ENCODE measurements at places on chromosomes 3 and 15.

DNA sequence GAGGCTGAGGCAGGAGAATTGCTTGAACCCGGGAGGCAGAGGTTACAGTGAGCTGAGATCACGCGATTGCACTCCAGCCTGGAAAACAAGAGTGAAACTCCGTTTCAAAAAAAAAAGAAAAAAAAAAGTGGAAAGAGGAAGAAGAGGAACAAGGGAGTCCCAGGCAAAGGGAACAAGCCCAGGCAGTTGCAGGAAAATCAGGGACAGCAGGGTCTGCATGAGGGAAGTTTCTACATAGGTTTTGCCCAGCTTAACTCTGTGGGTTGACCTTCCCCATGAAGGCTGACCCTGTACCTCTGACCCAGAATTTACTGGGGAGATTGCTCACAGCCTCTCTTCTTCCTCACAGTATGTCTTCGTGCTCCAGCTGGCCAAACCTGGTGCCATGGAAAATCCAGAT is 12.3 kb downstream of the RBP1 start:
- no peak for DNase-seq

GRCh38 chr3:78644847-78645246 is 1123.0 kb downstream of the ROBO1 start:
- no peak for DNase-seq

DNA sequence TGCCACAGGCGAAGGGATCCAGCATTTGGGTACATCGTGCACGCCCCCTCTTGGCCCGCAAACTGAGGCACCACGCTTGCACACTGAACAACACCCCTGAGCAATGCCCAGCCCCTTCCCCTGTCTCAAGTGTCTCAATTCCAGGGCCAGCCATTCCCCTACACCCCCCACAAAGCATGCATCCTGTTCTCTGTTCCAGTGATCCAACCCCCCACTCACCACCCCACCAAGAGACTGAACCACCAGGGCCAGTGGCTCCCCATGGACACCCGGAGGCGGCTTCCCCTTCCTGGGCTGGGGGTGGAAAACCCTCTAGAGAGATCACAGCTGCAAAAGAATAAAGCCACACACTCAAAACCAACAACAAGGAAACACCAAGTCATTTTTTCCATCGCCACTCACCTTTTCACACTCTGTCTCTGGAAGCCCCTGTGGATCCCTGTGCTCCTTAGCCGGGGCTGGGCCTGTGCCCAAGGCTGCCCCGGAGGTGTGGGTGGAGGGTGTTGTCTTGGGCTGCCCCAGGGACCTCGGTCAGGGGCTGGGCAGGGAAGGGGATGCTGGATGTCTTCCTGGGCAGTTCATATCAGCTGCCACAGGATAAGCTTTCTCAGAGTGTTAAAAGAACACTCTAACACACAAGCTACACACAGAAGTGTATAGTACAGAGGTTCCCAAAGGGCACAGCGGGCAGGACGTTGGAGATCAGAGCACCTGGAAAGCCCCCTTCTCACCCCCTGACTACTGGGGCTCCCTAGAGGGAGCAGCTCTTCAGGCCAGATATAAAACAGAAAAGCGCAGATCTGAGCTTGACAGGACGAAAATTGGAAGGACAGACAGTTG is 92.5 kb downstream of the CHSY1 start:
- no peak for DNase-seq

DNA sequence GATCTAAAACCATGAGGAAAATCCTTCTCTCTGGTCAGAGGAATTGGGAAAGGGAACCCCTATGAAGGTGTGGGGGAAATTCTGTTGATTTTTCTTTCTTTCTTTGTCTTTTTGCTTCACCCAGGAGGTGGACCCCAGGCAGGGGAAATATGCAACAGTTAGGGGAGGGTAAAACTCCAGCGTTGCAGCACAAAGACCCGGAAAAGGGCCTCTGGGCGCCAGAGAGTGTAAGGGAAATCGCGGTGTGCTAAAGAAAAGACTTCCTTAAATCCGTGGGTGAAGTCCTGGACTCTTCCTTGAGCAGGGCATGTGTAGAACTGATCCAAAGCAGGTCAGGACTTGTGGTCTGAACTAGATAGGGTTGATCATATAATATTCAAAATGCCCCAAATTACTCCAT is 11.1 kb upstream of the TBC1D21 start:
- DNase-seq, result no peak

GRCh38 chr3:145807990-145808389 is 353.0 kb downstream of the PLOD2 start:
- DNase-seq, result peak; percentile 55

GRCh38 chr15:96524676-96525417 is 194.3 kb downstream of the NR2F2 start:
- DNase-seq, result no peak

GRCh38 chr3:124685481-124685880 is 44.8 kb upstream of the UMPS start:
- peak; percentile 54 for DNase-seq

- DNase-seq, result no peak
Observed at GRCh38 chr3:174232658-174233429, 626.3 kb upstream of the NAALADL2 start.

- DNase-seq, result no peak
Observed at GRCh38 chr15:89494031-89494430, 2.4 kb downstream of the RHCG start.

- DNase-seq, result no peak
Observed at GRCh38 chr15:101145362-101145761, 106.5 kb downstream of the CHSY1 start.

DNA sequence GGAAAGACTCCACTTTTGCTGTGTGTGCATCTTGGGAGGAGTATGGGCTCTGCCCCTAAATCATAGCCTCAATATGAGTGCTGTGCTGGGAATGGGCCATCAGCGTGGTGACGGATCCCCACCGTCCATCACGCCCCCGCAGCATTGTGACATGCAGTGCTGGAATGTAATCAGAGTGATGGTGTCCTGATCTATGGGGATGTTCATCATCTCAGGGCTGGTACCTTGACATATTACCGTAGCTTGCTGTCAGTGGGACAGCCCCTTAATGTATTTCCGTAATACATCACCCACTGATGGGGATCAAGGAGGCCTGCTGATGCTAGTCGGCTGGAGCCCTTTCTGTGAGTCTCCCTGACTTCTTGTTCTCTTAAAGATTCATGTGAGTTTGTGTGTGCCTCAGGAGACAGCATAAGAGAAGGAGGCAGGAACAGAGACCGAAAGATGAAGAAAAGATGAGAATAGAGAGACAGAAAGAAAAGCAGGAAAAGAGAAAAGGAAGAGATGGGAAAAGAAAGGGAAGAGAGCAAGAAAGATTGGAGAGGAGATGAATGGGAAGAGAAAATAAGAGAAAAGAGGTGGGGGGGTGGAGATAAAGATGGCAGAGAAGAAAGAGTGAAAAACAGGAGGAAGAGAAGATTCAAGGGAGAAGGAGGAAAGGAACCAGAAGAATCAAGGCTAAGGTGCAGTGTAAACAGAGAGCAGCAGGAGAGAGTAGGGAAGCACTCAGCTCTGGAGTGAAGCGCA is 183.7 kb downstream of the RPLP1 start:
- no peak for DNase-seq

DNA sequence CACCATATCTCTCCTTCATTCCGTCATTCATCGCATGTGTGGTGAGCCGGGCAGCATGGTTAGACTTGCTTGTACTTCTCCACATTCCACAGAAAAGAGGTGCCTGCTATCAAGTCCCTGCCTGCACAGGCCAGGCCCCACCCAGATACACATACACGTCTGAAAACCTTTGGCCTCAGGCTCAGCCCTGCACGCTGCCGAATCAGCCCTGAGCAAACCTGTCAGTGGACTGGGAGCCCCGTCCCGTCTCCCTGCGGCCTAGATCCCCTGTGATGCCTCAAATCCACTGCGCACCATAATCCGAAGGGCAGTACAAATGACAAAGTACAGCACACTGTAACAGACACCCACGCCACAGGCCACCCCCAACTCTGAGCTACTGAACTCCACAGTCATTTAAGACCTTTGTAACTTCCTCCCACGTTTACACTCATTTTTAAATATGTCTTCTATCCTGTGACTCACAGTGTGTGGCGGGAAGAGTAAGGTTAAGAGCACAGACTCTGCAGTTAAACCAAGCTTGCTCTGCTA is 67.1 kb downstream of the MB21D2 start:
- DNase-seq, result no peak

- DNase-seq, result no peak
Observed at GRCh38 chr3:28103861-28104260, 137.6 kb upstream of the CMC1 start.

DNA sequence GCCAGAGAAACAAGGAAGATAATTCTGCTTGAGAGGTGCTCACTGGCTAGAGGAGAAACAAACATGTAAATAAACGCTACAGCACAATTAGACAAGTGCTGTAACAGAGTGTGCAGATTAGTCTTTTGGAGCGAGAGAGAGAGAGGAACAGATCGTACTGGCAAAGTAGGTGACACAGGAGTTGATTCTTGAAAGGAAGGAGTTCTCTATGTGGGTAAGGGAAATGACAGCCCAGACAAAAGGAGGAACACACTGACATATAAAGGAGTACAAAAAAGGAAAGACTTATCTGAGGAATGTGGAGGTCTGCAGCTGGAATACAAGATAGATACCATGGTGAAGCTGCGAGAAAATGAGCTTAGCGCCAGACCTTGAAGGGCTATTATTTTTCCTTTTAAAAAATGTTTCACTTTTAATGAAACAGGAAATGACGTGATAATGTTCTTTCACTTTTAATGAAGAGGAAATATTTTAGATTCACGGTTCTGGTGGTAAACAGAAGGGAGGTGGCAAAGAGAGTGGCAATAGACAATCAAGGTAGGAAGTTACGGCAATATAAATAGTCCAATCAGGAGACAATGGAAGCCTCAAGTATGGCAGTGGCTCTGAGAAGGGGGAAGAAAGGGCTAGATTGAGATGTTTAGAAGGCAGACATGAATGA is 202.9 kb downstream of the VPS13C start:
- no peak for DNase-seq

GRCh38 chr15:83207660-83208366 is at the start of gene HDGFL3:
Gene HDGFL3, minus strand, starts transcription at chr15:83207823. Its CDS starts 409 bp downstream, at chr15:83207414.
- peak; percentile 92 for DNase-seq

GRCh38 chr15:77030048-77030927 is 35.4 kb downstream of the PSTPIP1 start:
- DNase-seq, result peak; percentile 50

GRCh38 chr15:43930556-43930955 is 103.8 kb downstream of the WDR76 start:
- peak; percentile 21 for DNase-seq

DNA sequence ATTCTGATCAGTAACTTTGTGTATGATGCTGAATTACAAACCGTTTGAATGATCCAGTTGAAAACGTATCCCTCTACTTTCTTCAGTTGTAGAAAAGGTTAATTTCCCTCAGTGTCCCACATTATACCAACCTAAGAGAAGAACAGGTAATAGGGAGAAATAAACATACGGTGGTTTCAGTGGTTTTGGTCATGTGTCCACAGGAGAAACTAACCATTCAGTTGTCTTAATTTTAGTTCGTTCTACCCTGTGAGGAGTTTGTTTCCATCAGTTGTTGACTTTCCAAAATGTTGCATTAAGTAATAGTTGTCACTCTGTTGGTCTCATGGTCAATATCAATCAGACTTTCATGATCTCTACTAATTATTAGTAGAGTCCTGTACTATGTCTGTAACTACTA is 15.1 kb downstream of the CALML4 start:
- no peak for DNase-seq

- peak; percentile 75 for DNase-seq
Observed at GRCh38 chr3:75192146-75192616, 471.9 kb upstream of the FRG2C start.
